ENCODE measurements at places on chromosomes 6 and 20. TPM values are rescaled to one million over a fixed set of nuclear protein-coding genes. Genes with fewer than 3 reads are reported as not detected.
A peak's percentile ranks its signal among the peaks of the same experiment; 100 is the strongest.

LGSN gene
- not detected for polyA plus RNA-seq

DNA sequence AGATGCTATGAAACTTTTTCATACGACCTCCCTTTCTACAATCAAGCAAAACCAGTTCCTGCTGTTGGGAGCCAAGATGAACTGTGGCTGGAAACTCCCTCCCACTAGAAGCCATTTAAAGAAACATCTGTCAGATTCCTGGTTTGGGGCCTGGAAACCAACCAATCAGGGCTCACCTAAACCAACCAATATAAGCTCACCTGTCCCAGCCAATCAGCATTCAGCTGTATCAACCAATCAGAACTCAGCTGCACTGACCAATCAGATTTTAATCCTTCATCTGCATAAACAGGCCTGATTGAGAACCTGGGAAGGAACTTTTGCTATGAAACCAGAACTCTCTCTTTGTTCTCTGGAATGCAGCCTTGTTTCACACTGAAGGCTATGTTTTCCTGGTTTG lies 42.4 kb downstream of the SNX14 start:
- no peak for DNase-seq

MEI4 gene
- not detected for polyA plus RNA-seq

DNA sequence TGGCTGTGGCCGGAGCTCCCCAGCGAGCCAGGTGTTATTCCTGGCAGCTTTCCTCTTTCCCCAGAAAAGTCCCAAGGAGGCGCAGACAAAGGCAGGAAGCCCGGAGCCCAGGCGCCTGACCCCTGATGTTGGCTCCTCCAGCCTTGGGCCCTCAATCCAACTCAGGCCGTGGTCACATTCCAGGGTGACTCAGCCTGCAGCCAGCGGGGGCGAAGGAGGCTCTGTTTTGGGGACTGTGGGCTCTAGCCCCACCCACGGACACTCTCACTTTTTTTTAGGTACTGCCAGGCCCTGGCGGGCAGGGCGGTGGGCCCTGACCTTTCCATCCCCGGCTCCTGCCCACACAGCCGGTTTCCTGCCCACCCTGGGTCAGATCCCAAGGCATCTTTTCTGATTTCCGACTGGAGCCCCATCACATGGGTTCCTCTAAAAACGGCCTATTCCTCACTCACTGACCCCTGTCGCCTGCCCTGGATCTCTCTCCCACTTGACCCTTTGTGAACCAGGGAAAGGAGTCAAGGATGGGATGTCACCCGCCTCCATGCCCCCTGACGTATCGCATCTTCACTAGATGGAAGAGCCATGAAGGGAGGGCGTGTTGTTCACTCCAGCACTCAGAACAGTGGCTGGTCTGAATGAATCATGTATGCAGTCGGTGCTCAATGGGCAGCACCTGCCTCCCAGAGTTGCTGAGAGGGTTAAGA lies 5.5 kb downstream of the PTGIS start:
- peak; percentile 59 for DNase-seq

GRCh38 chr6:150640556-150641209 lies 41.0 kb downstream of the PLEKHG1 start:
- DNase-seq = no peak

- no peak for DNase-seq
Observed at GRCh38 chr6:55941702-55942101, 66.3 kb upstream of the BMP5 start.

OPRM1 gene
- not detected for polyA plus RNA-seq

TGM3 gene
- polyA plus RNA-seq = not detected

DNA sequence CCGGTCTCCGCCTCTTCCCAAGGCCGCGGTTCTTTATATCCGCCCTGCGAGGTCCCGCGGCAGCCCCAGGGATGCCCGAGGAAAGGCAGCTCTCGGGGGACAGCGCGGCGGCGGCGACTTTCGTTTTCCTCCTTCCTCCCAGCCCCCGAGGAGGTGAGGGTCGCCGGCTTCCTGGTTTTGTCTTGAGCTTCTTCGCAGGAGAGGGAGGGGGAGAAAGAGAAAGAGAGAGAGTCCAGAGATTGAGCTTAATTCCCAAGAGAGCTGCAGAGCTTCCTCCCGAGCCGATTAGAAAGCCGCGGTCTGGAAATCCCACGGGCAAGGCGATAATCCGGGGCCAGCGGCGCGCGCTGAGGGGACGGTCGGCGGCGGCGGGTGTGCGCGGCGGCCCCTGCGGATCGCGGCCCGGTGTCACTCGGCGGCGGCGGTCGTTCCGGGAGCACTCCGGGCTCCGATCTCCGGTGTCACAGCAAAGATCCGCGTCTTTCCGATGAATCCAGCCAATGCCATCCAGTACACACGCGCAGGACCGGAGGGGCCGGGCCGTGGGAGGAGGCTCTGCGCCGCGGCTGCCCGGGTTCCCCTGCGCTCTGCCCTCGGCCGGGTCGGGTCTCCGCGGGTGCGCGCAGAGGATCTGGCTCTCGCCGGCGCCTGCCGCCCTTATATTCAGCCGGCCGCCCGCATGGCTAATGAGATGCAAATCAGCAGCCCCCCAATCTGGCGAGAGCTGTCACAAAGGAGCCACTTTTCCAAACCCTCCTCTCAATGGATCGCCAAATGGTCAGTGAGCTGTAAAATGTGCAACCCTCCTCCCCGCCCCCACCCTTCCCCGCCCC lies at the start of gene DLL1:
DLL1 (minus strand) TSS at position 783 of the 833 bp plus-strand sequence. CDS start 939 bp downstream, outside the sequence.
- DNase-seq = no peak

SPATA2 gene
- polyA plus RNA-seq = 3.5 TPM

DNA sequence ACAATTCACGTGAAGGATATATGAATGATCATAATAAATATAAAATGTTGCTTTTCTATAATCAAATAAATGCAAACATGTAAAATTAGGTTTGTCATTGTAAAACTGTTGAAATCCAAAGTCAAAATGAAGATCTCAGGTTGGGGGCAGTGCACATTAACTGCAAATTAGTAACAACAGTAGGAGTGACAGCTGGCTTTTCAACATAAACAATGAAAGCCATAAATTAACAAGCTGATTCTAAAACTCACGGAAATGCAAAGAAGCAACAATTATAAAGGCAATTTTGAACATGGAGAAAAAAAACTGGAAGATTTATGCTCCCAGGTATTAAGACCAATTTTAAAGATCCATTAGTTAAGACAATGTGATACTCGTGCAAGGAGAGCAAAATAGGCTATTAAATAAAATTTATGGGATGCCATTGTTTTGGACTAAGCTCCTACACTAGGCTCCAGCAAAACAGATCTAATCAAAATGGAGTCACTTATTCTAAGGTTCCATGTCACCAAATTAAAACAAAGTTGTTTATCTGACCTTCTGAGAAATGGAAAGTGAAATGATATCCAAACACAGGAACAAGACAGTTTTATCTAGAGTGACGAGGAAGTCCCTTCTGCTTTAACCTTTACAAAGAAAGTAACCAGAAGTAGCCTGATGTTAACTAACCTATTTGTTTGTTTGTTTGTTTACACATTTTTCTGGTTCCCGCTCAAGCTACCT lies 770.8 kb downstream of the EPHA7 start:
- no peak for DNase-seq

DNA sequence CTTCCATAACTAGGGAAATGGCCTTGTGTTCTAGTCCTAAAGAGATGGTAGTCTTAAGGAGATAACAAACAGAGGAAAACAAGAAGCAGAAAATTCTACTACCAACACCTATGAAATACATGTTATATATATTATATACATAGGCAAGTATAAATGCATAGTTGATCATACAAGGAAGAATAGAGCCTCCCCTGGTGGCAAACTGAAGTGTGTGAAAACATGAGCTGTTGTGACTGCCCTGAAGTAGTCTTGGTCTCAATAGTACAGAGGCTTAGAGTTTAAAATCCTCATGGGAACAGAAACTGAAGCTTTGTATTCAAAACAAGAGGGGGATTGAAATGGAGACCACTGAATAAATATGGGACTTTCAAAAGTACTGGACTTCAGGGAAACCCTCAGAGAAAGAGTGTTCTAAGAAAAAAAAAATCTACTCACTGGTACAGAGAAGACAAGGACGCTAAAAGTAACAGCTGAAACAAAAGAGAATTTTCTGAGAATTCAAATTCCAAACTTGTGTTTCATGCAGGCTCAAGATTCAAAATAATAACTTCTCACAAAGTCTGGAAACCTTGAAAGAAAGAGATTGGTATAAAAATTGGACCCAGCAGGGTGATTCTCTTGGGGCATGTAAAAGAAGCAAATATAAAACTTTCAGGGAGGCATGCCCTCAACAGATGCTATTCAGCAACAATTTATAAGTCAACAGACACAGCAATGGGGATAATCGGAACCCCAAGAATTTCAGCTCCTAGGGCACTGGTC lies 59.7 kb upstream of the SAMD3 start:
- DNase-seq = no peak

DNA sequence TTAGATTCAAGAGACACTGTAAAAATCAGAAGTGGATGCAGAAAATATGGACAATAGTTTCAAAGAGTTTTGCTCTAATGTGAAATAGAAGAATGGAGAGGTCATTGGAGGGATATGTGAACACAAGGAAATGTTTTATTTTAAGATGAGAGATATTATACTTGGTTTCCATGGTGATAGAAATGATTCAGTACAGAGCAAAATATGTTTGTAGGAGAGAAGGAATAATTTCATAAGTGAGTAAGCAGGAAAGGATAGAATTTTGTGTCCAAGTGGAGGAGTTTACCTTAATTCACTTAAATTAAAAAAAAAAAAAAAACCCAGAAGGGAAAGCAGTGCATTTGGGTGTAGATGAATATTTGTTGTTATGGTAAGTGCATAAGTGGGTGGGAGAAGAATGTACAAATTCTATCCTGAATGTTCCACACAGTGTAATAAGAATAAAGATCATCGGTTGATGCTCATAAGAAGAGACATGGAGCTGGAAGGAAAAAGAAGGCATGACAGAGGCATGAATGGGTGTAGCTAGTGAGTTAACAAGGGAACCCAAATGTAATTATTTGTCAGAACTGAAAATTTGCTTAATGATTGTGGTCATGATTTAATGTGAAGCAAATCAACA lies 688.9 kb upstream of the GJE1 start:
- no peak for DNase-seq

SCAND1 gene
- polyA plus RNA-seq = 10.8 TPM

DNA sequence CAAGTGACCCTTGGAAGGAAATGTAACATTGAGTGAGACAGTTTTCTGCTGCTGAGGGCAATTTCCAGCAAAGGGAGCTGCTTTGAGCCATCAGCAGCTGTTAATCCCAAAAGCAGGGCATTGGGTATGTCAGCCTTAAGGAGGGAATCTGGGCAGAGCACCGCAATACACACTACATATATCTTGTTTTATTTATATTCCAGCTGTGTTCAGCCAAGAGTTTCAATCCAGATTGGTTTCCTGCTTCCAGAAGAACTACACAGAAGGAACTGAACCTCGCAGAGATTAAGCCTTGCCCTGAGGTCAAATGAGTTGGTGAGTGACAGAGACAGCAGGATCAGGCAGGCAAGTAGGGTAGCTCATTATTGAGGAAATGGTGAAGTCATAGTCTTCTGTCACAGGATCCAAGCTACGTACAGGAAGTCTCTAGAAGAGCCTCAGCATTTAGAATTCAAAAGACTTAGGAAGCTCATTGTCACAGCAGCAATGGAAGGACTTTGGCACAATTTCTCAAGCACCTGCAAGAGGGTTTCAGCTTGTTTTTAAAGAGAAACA lies 109.9 kb upstream of the HEY2 start:
- DNase-seq = no peak

BRD2 gene
- 110 TPM for polyA plus RNA-seq

Measured in BJ (cell line).